Karpas-422 (cell line): ENCODE measurements at places on chromosomes 16 and 17.
A peak's percentile ranks its signal among the peaks of the same experiment; 100 is the strongest.

GRCh38 chr16:51151435-51151960 is 428 bp upstream of the SALL1 start:
- DNase-seq: no peak

GRCh38 chr17:39701012-39701783 is 1.3 kb downstream of the ERBB2 start:
- no peak for DNase-seq

DNA sequence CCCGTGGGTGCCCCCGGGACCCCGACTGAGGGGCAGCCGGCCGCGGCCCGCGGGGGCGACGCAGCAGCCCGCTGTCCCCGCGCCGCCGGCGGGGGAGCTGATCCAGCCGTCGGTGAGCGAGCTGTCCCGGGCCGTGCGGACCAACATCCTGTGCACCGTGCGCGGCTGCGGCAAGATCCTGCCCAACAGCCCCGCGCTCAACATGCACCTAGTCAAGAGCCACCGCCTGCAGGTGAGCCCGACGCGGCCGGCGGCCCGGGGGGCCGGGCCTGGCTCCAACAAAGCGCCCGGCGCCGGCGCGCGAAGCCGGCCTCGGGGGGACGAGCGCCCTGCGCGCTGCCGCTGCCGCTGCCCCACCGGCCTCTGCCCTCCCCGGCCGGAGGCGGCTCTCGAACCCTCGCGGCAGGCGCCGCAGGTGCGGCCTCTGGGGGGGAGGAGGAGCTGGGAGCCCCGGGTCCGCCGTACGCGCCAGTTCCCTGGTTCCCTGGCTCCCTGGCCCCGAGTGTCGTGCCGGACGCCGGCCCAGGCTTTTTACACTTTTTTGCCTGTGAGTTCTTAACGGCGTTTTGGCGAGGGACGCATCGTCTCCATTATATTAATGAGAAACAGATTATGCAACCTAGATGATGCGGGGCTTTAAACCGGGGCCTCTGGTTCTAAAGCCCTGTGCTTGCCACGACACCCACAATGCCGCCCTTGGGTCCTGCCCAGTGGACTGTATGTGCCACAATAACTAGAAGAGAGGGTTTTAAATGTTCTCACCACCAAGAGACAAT is 521 bp downstream of the ATMIN start:
- peak; percentile 78 for DNase-seq

- no peak for DNase-seq
These were observed 7.5 kb downstream of the NATD1 start for GRCh38 chr17:21245639-21246084.

DNA sequence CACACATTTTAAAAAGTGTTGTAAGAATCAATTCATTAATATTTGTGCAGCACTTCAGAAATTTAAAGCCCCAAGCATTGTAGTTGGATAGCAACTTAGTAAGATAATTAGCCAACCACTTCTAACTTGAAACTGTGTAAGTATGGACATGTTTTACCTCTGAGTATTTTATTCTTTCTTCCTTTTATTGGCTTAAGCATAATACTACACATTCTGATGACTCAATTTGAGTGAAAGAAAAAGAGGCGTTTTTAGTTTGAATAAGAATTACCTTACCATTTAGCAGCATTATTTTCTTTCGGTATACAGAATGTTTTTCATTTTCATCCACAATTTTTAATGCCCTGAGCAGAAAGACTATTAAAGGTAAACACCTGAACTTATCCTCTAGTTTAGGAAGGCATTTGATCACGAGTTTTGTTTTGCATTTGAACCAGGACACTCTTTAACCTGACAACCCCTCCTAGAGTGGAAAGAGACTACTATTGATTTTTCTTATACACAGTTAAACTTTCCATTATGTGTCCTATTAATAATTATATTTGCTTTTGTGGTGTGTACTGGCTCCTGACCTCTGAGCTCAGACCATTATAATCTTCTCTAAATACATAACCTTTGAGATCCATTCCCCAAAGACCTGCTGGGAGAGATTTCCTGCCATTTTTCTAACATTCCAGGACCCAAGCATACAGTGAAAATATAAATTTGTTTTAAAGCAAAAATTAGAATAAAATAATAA is 9.2 kb downstream of the NACA2 start:
- no peak for DNase-seq

GRCh38 chr16:2910441-2910969 is 1.2 kb upstream of the FLYWCH1 start:
- no peak for DNase-seq

DNA sequence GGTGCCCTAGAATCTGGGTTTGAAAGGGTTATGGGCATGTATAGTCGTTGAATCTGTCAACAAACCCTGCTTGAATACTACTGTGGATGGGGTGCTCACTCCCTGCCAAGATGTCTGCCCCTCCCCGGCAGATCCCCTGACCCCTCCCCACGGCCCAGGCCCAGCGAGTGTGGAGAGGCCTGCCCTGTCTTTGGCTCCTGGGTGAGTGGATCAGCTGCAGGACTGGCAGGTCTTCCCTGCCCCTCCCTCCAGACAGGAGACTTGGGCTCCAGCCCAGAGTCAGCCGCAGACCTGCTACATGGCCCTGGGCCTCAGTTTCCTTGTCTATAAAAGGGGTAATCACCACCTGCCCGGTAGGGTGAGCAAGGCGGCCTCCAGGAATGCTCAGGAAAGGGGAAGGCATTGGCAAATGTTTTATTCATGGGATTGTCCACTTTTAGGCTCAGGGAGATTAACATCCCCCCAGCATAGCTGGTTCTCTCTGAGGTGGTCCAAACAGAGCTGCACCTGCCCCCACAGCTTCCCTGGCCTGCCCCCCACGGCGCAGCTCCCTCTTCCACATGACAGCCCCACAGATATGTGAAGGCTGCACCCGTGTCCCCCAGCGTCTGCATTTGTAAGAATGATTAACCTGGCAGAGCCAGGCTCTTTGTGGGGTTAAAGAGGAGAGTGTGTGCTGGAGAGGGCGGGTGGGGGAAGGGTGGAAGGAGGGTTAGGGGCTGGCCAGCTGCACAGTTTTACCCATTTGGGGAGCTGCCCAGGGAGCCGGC is 18.5 kb upstream of the SPNS2 start:
- DNase-seq: no peak

- no peak for DNase-seq
These were observed 14.5 kb downstream of the CCL11 start for GRCh38 chr17:34299956-34300577.

DNA sequence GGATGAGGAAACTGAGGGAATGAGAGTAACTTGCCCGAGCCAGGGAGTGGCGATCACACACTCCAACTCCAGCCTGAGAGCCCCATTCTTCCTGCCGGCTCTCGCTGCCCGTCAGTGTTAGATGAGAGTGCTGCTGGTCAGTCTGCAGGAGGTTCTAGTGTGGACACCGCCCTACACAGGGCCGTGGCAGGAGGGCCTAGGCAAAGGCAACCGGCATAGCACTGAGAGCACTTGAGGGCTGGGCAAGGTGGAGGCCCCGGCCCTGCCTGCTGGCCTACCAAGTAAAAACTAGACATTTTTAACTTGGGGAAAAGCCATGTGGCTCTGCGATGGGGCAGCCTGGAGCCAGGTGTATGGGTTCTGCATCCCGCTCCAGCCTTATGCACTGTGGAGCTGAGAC is 354.8 kb downstream of the SEC14L1 start:
- no peak for DNase-seq

DNA sequence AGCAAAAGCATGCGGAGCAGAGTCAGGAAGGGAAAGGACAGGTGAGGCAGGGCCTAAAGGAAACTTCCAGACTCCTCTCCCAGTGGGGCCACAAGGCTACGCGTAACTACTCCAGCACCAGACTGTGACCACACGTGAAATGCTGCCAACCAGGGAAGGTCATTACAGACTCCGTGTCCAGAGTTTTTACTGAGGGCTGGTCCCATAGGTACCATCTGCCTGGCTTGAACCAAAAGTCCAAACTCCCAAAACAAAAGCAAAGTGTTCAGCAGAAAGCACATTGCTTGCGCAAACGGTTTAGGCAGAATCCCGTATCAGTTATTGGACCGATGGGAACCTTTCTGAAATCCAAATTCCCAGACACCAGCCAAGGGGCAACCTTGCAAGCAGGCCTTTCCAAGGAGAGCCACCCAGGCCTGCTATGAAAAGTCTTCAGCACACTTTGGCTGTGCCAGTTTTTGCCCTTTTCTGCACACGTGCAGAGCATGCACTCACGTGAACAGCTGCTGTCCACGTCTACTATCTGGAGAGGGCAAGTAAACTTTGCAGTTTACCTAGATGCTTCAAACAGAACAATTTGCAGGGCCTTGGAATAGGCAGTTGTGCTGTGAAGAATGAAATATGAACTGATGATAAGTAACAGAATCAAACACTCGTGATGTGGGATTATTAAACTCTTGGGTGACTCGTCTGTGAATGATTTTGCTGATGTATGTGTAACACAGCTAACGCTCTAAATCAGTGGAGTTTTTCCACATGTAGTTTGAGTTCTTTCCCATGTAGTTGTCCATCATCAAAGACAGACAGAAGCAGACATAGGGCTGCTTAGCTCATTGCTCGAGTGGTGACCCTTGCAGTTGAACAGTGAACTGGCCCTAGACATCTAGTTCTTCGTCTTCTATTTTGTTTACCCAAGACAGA is 58.1 kb upstream of the CRISPLD2 start:
- no peak for DNase-seq

DNA sequence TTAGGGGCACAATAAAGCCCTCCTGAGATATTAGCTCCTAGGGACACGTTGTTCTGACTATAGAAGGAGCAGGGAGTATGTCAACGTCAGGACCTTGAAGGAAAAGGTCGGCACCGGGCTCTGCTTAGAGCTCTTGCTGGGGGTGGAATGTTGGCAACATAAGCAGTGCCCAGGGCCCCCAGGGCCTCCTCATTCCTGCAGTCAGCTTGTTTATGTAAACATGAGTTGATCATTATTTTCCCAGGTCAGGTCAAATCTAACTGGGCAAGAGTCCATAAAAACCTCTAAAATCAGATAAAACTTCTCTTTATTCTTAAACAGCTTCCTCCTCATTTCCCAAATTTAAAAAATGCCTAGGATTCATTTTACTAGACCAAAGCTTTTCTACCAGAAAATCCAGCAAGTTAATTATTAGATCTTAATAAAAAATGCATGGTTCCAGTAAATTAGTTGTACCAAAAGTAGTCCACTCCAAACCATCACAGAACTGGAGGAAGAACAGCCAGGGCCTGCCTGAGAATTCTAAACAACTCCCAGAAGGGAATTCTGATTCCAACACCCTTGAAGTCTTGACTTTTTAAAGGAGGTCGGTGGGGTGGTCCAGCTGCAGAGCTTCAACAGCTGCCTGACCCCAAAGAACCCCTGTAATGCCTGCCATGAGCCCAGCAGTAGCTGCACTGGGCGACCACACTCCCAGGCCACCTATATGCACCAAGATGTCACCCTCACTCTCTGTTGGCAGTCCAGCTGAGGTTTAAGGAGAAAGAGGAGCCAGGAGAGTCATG is 54.3 kb downstream of the AMFR start:
- no peak for DNase-seq

DNA sequence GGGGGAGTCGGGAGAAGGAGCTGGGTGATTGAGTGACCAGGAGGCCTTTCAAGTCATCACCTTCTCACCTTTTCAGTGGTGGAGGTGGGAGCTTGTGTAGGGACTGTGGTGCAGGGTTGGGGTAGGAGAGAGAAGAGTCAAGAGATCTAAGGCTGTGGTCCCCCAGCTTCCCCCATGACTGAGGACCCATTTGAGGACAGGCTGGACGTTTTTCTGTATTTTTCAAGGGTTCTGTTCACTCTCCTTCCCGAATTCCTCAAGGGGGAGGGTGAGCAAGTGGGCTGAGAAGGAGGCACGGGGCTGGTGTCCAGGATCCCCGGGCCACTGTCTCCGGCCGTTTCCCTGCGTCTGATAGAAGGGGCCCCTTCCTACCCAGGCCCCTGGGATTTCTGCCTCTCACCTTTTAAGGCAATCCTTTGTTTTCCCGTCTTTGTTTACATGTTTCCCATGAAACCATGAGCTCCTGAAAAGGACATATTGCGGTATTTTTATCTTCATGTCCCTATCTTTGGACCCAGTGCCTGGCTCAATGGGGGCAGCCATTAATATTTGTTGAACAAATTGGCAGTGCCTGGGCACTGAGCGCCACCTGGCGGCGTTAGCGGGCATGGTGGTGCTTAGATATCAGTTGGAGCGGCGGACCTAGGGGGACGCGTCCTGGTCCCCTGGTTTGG is 9.2 kb upstream of the CD300A start:
- DNase-seq: peak; percentile 86

DNA sequence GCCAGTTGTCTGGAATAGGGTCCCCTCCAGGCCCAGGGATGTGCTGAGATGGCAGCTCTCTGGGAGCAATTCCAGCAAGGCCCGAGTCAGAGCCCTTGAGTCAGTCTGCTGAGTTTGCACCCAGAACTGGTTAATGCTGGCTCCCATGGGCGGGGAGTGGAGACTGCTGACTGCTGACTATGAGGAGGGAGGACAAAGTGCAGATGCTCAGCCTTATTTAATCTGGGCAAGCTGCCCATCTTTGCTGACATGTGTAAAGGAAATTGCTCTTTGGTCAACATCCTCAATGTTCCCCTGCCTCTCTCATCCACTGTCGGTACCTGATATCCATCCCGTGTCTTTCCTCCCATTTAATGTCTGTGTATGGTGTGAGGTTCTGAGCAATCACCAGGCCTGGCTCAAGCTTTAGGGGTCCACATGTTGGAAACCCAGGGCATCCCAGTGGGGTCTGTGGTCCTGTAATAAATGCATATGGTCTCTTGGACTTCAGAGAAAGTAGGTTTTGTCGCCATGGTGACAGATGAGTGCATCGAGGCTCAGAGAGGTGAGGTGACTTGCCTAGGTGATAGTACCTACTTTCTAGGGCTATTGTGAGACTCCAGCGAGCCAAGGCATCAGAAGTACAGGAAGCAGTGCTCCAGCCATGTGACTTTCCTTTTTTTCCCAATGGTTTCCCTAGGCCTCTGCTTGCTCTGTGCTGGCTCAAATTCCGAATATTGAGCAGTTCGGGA is 20.0 kb upstream of the RNF135 start:
- no peak for DNase-seq

DNA sequence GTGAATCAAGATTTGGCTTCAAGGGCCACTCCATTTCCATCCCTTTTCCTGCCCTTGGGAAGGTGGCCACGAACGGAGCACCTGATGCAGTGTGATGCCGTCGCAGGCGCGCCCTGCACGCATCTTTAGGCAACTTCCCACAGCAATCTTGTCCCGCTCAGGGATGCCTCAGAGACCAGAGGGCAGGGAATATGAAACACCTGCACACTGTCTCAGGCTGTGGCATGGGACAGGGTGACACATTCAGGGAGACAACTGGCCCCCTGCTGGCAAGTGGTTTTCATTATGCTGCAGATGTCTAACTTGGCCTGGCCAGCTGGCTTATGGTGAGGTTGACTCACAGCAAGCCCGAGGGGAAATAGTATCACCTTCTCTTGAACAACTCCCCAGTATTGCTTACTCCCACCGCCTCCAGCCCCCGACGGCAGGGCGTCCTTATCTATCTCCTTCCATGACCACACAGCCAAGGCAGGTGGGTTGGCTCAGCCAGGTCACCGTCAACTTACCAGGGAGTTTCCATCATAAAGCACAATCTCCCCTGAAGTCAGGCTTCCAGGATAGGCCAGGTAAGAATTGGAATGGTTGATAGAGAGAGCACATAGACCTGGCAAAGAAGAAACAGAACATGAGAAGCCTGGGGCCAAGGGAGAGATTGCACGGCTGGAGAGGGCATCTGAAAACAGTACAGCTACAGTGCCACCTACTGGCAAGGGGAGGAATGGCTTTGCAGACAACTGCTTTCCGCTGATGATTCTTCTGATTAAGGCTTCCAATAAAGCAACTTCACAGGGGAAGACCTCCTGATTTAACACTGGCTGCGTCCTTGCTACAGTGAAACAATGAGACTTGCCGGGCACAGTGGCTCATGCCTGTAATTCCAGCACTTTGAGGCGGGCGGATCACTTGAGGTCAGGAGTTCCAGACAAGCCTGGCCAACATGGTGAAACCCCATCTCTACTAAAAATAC is 21.1 kb downstream of the WIPI1 start:
- DNase-seq: peak; percentile 94

- DNase-seq: no peak
These were observed 2.7 kb downstream of the UTP18 start for GRCh38 chr17:51263006-51263405.
